ENCODE measurements at places on chromosomes 1 and 21.

DNA sequence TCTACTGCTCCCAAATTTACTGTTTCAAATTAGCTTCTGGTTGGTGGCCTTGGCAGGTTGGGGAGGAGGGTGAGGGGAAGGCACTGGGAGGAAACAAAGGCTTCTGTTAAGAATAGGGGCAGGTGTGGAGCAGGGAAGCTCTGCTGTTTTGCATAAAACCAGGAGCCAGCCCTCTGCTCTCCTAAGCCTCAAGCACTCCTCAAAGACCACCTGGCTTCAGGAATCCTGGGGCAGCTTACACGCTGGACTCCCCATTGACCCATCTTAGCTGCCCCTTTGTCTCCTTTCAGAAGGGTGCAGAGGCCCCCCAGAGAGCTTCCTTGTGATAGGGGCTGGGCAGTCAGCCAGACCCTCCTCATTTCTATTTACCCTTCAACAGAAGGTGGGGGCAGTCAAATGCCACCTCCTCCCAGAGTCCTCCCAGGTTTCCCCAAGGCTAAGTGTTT lies 11.5 kb upstream of the DHRS3 start:
- DNase-seq = no peak

GRCh38 chr1:6448749-6449631 lies 17.0 kb downstream of the TNFRSF25 start:
- no peak for DNase-seq

GRCh38 chr1:160726498-160727315 lies 12.3 kb upstream of the SLAMF7 start:
- DNase-seq = peak; percentile 92

GRCh38 chr1:92791487-92792066 lies 6.7 kb upstream of the EVI5 start:
- DNase-seq = peak; percentile 48

- no peak for DNase-seq
Measured at GRCh38 chr1:215022204-215022603, 60.3 kb upstream of the KCNK2 start.

- DNase-seq = no peak
Measured at GRCh38 chr1:94072840-94073522, 48.0 kb downstream of the ABCA4 start.

DNA sequence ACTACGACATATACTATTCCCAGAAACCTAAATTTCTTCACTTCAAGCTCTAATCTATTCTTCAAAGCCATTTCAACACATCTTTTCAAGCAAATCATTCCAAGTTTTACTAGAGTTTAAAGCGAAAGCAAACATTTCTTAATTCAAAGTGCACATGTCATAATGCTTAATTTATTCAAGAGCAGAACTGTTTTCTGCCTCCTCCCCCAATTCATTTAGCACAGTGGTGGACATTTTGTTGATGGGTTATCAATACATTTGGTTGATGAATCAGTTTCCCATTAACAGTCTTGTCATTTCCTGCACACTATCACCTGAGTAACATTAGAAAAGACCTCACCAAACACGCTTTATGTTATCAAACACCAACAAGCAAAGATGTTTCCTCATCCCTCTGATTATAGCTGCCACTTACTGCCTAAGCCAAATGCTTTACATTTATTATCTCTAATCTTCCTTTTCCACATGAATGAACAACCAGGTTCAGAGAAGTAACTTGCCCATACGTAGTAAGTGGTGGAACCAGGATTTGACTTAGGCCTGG lies 2.0 kb downstream of the SRSF4 start:
- DNase-seq = peak; percentile 75

DNA sequence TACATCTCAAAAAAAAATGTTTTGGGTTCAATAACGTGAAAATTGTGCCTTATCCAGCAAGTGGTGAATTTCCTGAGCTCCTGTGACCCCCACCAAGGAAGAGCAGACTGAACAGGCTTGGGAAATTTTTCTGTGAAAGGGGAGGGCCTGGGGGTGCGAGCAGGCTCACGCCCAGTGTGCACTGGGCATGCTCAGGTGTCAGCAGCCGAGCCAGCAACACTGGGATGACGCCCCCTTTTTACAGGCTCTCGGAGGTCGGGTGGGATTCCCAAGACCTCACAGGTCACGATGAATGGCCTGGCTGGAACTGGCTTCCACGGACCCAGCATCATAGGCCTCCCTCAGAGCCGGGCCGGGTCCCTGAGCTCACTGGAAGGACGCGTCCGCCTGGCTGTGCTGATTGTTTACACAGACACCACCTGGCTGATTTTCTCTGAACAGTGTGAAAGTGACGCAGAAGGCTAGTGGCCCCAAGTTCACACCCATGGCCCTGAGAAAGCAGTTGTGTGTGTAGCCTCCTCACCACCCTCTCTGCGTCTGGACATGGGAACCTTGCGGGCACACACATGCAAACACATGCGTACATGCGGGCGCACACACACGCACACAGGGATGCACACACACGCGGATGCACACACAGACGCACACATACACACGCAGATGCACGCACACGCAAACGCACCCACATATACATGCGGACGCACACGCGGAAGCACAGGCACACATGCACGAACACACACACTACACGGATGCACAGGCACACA lies 9.2 kb downstream of the CSTB start:
- no peak for DNase-seq

- DNase-seq = peak; percentile 97
Measured at GRCh38 chr21:42465008-42465802, 30.8 kb downstream of the RSPH1 start.
